Right lung (tissue), 10 donors: ENCODE measurements at places on chromosomes 4 and X. TPM values are rescaled to one million over a fixed set of nuclear protein-coding genes. Genes with fewer than 3 reads are reported as not detected.

DNA sequence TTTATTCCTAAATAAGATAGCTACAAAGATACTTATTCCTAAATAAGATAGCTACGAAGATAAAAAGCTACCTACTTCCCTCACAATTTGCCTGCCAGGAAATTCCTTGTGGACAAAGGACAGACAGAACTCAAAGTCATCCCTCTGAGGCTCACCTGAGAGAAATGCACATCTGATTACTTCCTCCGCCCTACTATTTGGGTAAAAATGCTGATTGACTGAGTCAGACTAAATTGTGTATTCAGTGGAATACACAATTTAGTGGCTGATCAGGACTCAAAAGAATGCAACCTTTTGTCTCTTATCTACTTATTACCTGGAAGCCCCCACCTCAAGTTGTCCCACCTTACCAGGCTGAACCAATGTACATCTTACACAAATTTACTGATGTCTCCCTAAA, 10.3 kb upstream of the MAGEB16 start:
- DNase-seq, result no peak

DNA sequence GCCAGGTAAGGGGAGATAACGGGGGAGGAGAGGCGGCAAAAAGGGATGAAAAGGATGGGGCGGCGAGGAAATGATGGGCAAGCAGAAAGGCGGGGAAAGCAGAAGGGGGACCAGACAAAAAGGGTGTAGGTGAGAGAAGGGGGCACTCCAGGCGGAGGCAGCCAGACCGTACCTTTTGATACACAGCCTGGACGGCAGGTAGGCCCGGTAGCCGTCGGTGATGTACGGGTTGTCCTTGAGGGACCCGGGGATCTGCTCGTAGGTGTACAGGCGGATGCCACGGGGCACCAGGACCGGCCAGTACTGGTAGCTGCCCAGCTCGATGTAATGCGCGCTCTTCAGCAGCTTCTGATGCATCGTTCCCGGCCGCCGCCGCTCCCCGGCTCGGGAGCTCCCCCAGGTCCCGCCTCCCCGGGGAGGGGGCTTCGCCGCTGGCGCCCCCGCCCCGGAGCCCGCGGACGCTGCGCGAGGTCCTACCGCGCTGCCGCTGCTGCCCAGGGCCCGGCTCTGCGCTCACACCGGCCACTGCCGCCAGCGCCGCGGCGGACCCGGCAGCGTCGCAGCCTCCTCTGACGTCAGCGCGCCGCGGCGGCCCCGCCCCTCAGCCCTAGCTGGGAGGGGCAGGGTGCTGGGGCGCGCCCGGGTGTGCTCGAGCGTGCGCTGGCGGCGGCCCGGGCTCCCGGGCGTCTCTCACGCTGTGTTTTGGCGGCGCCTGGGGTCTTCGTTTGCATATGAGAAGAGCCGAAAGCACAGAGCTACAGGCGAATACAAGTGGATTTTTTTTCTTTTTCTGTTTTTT, at the start of gene PAQR3:
Gene PAQR3 (minus strand): TSS at position 571 of the 799 bp plus-strand sequence. CDS start 214 bp downstream, at position 357.
- peak; percentile 87 for DNase-seq

GRCh38 chr4:26326791-26327190, 6.0 kb downstream of the RBPJ start:
- DNase-seq, result no peak

- no peak for DNase-seq
These were observed 41.8 kb downstream of the GASK1B start for GRCh38 chr4:158131027-158131426.

- DNase-seq, result no peak
These were observed 1000.9 kb downstream of the STPG2 start for GRCh38 chr4:97142410-97142809.

DNA sequence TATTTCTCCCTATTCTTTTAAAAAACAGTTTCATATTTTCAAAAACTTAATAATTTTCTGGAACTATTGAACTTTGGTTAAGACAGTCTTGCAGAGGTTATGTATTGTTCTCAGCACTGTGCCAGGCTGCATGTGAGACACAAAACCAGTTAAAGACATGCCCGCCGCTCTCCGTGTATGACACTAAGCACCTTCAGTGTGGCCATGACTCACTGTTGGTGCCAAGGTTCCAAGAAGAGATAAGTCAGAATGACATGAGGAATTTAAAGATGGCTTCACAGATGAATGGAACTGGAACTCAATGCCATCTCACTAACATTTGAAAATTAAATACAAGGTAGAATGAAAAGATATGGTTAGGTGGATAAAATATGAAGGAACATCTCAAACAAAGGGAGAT, 525.5 kb upstream of the ZFP42 start:
- no peak for DNase-seq

GRCh38 chr4:13445841-13446790, 38.0 kb downstream of the RAB28 start:
- DNase-seq, result no peak

GRCh38 chr4:52966781-52967180, 104.7 kb downstream of the RASL11B start:
- DNase-seq, result no peak

DNA sequence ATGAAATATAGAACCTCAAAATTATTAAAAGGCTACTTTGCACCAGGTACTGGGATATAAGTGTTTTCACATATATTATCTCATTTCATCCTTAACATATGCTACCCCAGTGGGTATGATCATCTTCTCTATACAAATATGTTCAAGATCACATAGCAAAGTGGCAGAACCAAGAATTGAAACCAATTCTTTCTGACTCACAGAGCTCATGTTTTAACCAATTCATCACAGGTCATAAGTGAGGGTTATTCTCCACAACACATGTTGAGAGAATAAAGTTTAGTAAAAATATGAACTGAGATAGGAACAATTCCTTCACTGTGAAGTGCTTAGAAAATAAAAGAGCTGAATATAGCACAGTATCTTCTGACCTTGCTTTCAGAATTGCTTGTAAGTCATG, 442.9 kb upstream of the RASGEF1B start:
- DNase-seq, result no peak

GRCh38 chr4:73990988-73991741, 3.2 kb upstream of the PPBP start:
- no peak for DNase-seq

- DNase-seq, result no peak
These were observed 185.5 kb downstream of the RAB28 start for GRCh38 chr4:13298655-13299054.

GRCh38 chr4:105306820-105307219, 160.1 kb downstream of the TET2 start:
- DNase-seq, result no peak

- DNase-seq, result no peak
These were observed 10.3 kb downstream of the CTBP1 start for GRCh38 chr4:1238676-1239000.

DNA sequence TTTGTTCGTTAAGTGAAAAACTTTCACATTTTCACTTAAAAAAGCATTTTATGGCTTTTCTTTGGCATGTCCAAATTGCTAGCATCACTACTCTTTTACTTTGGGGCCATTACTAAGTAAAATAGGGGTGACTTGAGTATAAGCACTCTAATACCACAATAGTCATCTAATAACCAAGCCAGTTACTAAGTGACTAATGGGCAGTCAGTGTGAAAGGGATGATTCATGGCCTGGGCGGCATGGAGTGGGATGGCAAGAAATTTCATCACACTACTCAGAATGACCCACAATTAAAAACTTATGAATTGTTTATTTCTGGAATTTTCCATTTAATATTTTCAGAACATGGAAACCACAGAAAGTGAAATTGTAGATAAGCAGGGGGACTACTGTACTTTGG, 60.9 kb downstream of the BMP15 start:
- no peak for DNase-seq

- DNase-seq, result no peak
These were observed 77.2 kb upstream of the IL1RAPL2 start for GRCh38 chrX:104488811-104489210.

DNA sequence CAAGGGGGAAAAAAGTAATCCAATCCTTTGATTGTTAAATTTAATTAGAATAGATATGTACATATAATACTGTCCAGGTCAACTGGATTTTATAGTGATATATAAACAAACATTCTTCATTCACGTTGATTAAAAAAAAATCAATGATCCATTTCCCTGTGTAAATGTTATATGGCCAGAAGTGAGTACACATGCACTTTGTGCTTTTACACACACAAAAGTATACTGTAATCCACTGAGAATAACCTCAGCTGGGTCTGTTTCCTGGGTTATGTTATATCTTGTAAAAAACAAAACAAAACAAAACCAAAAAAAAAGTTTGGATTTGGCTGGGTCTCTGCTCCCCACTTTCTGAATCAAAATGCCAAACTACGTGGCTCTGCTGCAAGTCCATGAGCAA, 51.7 kb downstream of the WFS1 start:
- DNase-seq, result no peak

DNA sequence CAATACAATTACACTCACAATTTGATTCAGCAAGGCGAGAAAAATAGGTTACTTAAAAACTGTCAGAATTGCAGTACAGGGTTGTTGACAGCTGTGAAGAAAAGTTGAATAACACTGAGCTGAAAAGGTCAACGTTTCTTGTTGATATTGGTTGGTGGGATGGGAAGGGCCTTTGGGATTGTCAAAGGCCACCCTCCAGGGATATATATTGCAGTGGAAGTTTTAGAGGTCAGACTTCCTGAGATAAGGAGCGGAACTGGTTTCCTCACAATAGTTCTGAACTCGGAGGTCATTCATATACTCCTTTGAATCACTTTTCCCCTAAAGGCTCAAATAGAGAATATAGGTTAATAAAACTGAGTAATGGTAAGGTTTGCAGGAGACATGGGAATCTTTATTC, 417.2 kb downstream of the RAPGEF2 start:
- DNase-seq, result no peak

DNA sequence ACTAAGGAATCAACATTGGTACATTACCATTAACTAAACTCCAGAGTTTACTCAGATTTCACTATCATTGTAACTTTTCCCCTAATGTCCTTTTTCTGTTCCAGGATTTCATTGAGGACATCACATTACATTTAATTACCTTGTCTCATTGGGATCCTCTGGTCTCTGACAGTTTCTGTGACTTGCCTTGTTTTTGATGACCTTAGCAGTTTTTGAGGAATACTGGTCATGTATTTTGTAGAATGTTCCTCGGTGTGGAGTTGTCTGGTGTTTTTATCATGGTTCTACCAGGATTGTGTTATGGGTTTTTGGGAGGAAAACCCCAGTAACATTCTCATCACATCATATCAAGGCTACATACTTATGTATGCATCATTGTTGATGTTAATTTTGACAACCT, 95.6 kb upstream of the TBC1D9 start:
- DNase-seq, result no peak

GRCh38 chr4:5021546-5021945, 2.3 kb upstream of the CYTL1 start:
- DNase-seq, result no peak

DNA sequence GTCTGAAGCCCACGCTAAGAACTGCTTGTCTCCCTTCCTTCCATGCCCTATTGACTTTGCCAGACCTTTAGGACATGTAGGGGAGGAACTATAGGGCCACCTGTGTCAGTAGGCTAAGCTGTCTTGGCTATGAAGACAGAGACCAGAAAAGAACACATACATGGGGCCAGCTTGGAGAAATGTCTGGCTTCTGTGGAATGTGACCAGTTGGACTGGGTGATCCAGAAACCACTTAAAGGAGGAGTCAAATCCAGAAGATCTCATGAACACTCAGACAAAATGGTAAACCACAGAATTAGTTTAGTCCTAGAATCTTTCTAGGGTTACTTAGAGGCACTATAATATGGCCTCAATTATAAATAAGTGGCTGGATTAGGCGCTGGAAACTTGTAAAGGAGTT, 42.0 kb downstream of the PHKA2 start:
- DNase-seq, result no peak

DNA sequence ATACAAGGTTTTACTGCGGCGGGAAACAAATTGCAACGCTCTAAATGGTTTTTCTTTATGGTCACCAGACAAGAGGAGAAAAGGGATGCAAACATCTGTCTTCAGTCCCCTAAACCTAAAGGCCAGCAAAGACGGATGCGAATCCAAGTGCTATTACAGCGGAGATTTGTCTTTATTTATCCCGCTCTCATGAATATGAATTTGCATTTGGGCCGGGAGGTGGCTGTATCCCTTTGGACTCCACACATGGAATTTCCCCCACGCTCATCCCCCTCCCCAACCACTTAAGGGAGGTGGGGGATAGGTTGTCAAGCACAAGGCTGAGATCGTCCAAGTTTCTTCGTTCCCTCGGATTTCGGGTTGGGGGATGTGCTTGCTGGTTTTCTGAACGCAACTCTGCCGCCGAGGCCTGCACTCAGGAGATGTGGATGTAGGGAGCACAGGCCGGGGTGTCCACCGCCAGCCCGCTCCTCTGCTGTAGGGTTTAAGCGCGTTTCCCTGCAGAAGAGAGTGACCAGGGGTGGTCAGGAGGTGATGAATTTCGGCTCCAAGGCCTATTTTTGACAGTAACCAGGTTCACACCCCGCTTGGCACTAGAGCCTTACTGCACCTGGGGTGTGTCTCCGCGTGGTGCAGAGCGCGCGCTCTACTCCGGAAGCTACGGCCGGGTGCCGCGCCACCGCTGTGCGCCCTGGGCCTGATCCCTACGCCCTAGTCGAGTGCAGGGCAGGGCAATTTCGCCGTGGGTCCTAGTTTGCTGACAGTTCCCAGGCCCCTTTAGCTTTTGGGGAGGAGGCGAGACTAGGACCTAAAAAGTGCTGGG, 2.3 kb upstream of the PHOX2B start:
- DNase-seq, result no peak

DNA sequence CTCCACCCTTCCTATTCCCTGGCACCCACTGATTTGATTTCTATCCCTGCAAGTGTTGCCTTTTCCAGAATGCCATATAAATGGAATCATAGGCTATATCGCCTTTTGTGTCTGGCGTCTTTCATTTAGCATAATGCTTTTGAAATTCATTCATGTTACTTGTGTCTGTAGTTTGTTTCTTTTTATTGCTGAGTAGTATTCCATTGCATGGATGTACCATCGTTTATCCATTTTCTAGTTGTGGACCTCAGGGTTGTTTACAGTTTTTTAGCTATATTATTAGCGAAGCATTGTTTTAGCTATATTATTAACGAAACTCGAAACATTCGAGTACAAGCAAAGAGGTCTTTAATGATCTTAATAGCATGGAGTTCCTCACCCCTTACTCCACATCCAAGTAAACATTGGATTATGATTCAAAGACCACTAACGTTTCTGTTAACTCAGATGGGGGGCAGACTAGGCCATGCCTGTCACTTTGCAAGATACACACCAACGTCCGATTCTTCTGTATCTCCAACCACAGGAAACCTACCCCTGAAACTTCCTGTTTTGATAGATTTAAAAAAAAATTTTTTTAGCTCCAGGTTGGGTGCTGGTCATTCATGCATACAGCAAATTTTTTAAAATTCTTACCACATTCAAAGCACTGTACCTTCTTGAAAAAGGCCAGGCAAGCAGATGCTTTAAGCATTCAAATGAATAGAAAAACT, 1.1 kb downstream of the DCK start:
- no peak for DNase-seq

- no peak for DNase-seq
These were observed 1424.9 kb upstream of the PCDH7 start for GRCh38 chr4:29295280-29295679.

GRCh38 chr4:90536408-90536807, 409.2 kb downstream of the CCSER1 start:
- no peak for DNase-seq

The NPY2R gene
- polyA plus RNA-seq, result 0.12 TPM

The GABRE gene
- polyA plus RNA-seq, result 13.6 TPM

The PHKA1 gene
- polyA plus RNA-seq, result 4.2 TPM

The CXorf49 gene
- not detected for polyA plus RNA-seq

The F9 gene
- polyA plus RNA-seq, result not detected

The VSIG1 gene
- polyA plus RNA-seq, result 0.24 TPM

The MXRA5 gene
- 0.58 TPM for polyA plus RNA-seq

The VCX3A gene
- polyA plus RNA-seq, result 0.44 TPM

The CORIN gene
- polyA plus RNA-seq, result 5.4 TPM

The OFD1 gene
- polyA plus RNA-seq, result 63.4 TPM

The FAM236B gene
- not detected for polyA plus RNA-seq

The SRPX gene
- polyA plus RNA-seq, result 28.7 TPM

The ERAS gene
- polyA plus RNA-seq, result 0.28 TPM
